ENCODE measurements at places on chromosomes 13 and 19. TPM values are rescaled to one million over a fixed set of nuclear protein-coding genes. Genes with fewer than 3 reads are reported as not detected.

GRCh38 chr13:56563663-56564062 is 577.1 kb upstream of the PRR20A start:
- no peak for DNase-seq

GRCh38 chr19:30078381-30078910 is 136.4 kb downstream of the URI1 start:
- DNase-seq = no peak

GRCh38 chr13:111183087-111183645 is 68.1 kb downstream of the ARHGEF7 start:
- no peak for DNase-seq

GRCh38 chr19:47071731-47072130 is 23.3 kb upstream of the TMEM160 start:
- no peak for DNase-seq

- no peak for DNase-seq
Measured at GRCh38 chr13:64453831-64454230, 2776.3 kb downstream of the PCDH9 start.

GRCh38 chr19:7636317-7636690 is 606 bp upstream of the STXBP2 start:
- DNase-seq = no peak

DNA sequence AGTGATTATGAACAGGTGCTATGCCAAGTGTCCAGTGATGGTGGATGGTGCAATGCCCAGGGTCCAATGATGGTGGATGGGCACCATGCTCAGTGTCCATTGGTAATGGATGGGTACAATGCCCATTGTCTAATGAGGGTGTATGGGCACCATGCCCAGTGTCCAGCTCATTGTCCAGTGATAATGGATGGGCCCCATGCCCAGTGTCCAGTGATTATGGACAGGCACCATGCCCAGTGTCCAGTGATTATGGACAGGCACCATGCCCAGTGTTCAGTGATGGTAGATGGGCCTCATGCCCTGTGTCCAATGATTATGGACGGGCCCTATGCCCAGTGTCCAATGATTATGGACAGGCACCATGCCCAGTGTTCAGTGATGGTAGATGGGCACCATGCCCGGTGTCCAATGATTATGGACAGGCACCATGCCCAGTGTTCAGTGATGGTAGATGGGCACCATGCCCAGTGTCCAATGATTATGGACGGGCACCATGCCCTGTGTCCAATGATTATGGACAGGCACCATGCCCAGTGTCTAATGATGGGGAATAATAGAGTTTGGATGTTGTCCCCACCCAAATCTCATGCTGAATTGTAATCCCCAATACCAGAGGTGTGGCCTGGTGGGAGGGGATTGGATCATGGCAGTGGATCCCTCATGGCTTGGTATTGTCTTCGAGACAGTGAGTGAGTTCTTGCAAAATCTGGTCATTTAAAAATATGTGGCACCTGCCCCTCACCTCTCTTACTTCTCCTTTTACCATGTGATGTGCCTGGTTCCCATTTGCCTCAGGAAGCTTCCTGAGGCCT is 87.8 kb downstream of the ANKRD10 start:
- DNase-seq = peak; percentile 11

GRCh38 chr19:9324584-9324962 is 594 bp downstream of the ZNF559 start:
- no peak for DNase-seq

- DNase-seq = no peak
Measured at GRCh38 chr19:2592824-2593223, 109.7 kb downstream of the GNG7 start.

DNA sequence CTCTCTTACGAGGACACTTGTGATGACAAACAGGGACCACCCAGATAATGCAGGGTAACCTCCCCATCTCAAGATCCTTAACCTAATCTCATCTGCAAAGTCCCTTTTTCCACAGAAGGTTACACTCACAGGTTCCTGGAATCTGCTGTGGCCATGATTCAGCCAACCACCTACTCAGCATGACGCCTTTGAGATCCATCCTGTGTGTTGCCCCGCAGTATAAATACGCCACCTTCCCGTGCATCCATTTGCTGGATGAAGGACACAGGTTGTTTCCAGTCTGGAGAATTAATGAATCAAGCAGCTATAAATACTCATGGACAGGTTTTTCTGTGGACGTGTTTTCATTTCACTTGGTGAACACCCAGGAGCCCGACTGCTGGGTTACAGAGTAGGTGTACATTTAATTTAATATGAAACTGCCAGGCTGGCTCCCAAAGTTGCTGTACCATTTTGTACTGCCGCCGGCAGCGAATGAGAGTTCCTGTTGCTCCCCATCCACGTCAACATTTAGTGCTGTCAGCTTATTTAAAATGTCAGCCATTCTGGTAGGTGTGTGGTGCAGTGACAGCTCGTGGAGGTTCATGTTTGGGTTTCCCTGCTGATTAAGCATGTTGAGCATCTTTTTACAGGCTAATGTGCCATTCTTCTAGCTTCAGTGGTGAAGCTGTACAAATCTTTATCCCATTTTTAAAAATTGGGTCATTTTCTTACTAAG is 40.2 kb downstream of the ELL start:
- DNase-seq = peak; percentile 57

GRCh38 chr19:45123440-45123850 is 30.5 kb downstream of the PPP1R37 start:
- DNase-seq = no peak

GRCh38 chr13:49690133-49690994 is 922 bp downstream of the EBPL start:
- DNase-seq = no peak

- no peak for DNase-seq
Measured at GRCh38 chr19:48591021-48591420, 15.5 kb upstream of the SPACA4 start.

- peak; percentile 44 for DNase-seq
Measured at GRCh38 chr19:36140304-36141038, 605 bp downstream of the CAPNS1 start.

DNA sequence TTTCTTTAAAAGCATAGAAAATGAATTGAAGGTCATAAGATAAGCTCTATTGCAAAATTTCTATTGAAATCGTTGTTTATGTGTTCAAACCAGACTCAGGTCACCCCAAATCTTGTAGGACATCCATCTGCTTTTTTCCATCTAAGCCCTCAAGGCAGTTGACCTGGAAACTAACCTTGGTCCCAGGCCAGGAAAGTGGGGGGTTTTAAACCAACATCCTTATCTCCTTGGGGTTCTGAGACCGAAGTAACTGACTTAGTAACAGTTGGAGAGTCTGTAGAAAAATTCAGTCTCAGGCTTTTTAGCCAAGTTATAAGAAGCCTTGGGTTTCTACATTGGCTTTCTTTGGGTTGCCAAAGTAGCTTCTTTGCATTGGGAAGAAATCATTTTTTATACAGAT is 23.4 kb downstream of the ZNF507 start:
- DNase-seq = no peak

- DNase-seq = no peak
Measured at GRCh38 chr13:49954674-49955455, 18.7 kb upstream of the SPRYD7 start.

- DNase-seq = no peak
Measured at GRCh38 chr19:18373407-18373891, 12.5 kb upstream of the GDF15 start.

GRCh38 chr13:22126433-22127021 is 455.7 kb downstream of the FGF9 start:
- DNase-seq = no peak

PDX1 gene
- not detected for total RNA-seq

OVOL3 gene
- not detected for total RNA-seq

CBY2 gene
- total RNA-seq = not detected

ADPRHL1 gene
- total RNA-seq = 2.3 TPM

CADM4 gene
- total RNA-seq = 47.8 TPM

ZNF285 gene
- 0.31 TPM for total RNA-seq

Measured in G401 (cell line).